Epithelial cell of umbilical artery (primary cell): ENCODE measurements at places on chromosomes 4 and X. TPM values are rescaled to one million over a fixed set of nuclear protein-coding genes. Genes with fewer than 3 reads are reported as not detected.

The ANKRD50 gene
- 75.4 and 79.8 TPM in 2 replicates for total RNA-seq

The GRIA2 gene
- not detected in 2 replicates for total RNA-seq

The EIF2S3 gene
- total RNA-seq = 328 and 381 TPM in 2 replicates

The CPLX1 gene
- not detected in 2 replicates for total RNA-seq

The PDE6B gene
- 7.5 and 10.2 TPM in 2 replicates for total RNA-seq

The MAGEA3 gene
- not detected in 2 replicates for total RNA-seq

The RBM46 gene
- total RNA-seq = under 0.01 TPM in 1 of 2 replicates, not detected in the other

The ADH7 gene
- not detected in 2 replicates for total RNA-seq

The XKRX gene
- under 0.01 and 0.15 TPM in 2 replicates for total RNA-seq

The EFNB1 gene
- 18.5 and 42.6 TPM in 2 replicates for total RNA-seq

The PITX2 gene
- total RNA-seq = 0.65 and 1.2 TPM in 2 replicates

The PRR32 gene
- total RNA-seq = not detected in 2 replicates

The PDLIM5 gene
- 184 and 185 TPM in 2 replicates for total RNA-seq
